Suprapubic skin (tissue), 4 donors: ENCODE measurements at places on chromosomes 4 and X. TPM values are rescaled to one million over a fixed set of nuclear protein-coding genes. Genes with fewer than 3 reads are reported as not detected.

LUZP4 gene
- not detected for total RNA-seq

NAP1L3 gene
- total RNA-seq: 1.7 TPM

PRRG3 gene
- total RNA-seq: 1.1 TPM

GPR119 gene
- not detected for total RNA-seq

TMPRSS11D gene
- not detected for total RNA-seq

PDGFRA gene
- total RNA-seq: 16.6 TPM

TCEAL1 gene
- 58.7 TPM for total RNA-seq

PRKG2 gene
- total RNA-seq: 2.5 TPM

FAAH2 gene
- 27.3 TPM for total RNA-seq

CXCL1 gene
- 1.7 TPM for total RNA-seq

RNF212 gene
- 3.3 TPM for total RNA-seq

GLRA3 gene
- total RNA-seq: not detected

AMER1 gene
- 8.0 TPM for total RNA-seq

DNA sequence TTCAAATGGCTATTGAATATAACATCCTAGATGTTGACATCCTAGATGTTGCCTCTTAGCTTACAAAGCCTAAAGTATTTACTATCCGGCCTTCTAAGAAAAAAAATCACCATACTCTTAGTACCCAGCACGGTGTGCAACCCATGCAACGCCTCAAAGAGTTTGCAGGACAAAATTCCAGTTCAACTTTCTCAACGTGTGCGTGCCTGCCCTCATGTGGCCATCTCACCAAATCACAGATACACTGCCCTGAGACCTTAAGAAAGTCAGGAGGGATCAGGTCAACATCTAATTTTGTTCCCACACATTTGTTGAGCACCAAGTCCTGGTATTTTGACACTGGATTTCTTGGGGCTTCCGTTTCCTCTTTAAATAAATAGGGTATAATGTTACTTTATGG lies 68.3 kb downstream of the CRMP1 start:
- H3K4me1 ChIP-seq: peaks cover 7% of the 10 kb centered on the region
- H3K4me3 ChIP-seq: no peak overlapping the region
- H3K27me3 ChIP-seq: no peaks in the 10 kb centered on the region

DNA sequence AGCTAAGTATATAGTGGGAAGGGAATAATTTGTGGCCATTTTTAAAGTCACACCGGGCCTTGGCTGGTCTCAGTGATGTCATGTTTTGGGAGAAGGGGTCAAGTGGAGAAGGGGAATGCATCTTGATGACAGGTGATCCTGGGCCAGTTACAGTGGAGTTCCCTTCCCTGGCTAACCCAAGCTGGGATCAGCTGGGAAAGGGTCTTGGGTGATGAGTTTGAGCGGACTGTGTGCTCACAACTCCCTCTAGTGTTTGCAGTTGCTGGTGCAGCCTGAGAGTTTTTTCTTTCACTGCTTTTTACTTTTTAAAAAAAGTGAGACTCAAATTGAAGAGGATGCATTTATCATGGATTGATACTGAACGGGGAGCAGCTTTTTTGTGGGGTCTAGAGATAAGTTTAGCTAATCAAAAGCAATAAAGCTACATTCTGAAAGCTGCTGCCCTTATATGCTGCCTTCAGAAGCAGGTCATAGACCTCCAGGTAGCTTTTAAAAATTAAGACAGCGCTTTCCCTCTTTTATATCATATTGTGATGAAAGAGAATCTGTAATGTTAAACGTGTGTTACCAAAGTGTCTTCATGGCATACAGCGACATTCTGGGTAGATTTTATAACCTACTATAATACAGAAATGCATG lies 164.7 kb downstream of the DCLK2 start:
- H3K4me3 ChIP-seq: no peak overlapping the region
- no peak for DNase-seq
- H3K36me3 ChIP-seq: no peaks in the 10 kb centered on the region
- no peaks in the 10 kb centered on the region for H3K4me1 ChIP-seq
- no peak overlapping the region for H3K27ac ChIP-seq
- no peaks in the 10 kb centered on the region for H3K27me3 ChIP-seq

DNA sequence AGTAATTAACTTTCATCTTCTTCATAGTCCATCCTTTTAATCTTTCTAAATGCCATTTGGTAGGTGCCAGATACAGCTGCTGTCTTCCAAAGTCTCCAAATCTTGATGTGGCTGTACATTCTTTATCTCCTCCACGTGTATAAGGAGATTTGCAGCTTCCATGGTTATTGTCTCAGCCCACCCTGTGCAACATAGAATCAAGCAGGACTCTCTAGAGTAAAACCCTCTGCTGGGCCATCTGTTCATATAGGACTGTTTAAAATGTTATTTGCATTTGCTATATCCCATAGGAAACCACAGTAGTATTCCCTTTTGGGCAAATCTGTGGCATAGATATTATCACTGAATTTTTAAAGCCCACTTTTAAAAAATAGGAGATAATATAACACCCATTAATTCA lies 527.2 kb upstream of the EPHA5 start:
- H3K36me3 ChIP-seq: no peaks in the 10 kb centered on the region
- no peak overlapping the region for H3K4me3 ChIP-seq
- no peak overlapping the region for H3K27ac ChIP-seq
- no peaks in the 10 kb centered on the region for H3K27me3 ChIP-seq

DNA sequence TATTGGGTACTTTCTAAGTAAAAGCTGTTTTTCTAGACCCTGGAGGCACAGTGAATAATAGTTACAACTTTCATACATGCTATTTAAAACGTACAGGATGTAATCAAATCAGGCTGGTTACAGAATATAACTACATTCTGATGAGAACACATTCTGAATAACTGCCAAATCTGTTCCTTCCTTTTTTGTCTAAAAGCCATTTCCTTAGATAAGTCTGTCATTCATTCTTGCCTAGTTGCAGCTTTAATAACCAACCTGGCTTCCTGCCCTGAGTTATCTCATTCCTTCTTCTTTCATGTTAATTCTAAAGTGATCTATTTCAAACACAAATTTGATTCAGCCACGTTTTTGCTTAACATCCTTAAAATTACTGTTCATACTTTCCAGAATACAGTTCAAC lies 189.7 kb upstream of the ITM2A start:
- DNase-seq: no peak
- no peaks in the 10 kb centered on the region for H3K27me3 ChIP-seq
- H3K4me1 ChIP-seq: no peaks in the 10 kb centered on the region

- no peaks in the 10 kb centered on the region for H3K36me3 ChIP-seq
- no peaks in the 10 kb centered on the region for H3K27me3 ChIP-seq
- H3K27ac ChIP-seq: no peak overlapping the region
- H3K4me1 ChIP-seq: no peaks in the 10 kb centered on the region
Observed at GRCh38 chrX:153381684-153382532, 19.2 kb downstream of the PNMA6E start.

- peaks cover 20% of the 10 kb centered on the region for H3K4me1 ChIP-seq
- no peak overlapping the region for H3K4me3 ChIP-seq
- peaks cover 40% of the 10 kb centered on the region for H3K27me3 ChIP-seq
- no peaks in the 10 kb centered on the region for H3K36me3 ChIP-seq
Observed at GRCh38 chrX:100404851-100405250, 5.2 kb downstream of the PCDH19 start.

DNA sequence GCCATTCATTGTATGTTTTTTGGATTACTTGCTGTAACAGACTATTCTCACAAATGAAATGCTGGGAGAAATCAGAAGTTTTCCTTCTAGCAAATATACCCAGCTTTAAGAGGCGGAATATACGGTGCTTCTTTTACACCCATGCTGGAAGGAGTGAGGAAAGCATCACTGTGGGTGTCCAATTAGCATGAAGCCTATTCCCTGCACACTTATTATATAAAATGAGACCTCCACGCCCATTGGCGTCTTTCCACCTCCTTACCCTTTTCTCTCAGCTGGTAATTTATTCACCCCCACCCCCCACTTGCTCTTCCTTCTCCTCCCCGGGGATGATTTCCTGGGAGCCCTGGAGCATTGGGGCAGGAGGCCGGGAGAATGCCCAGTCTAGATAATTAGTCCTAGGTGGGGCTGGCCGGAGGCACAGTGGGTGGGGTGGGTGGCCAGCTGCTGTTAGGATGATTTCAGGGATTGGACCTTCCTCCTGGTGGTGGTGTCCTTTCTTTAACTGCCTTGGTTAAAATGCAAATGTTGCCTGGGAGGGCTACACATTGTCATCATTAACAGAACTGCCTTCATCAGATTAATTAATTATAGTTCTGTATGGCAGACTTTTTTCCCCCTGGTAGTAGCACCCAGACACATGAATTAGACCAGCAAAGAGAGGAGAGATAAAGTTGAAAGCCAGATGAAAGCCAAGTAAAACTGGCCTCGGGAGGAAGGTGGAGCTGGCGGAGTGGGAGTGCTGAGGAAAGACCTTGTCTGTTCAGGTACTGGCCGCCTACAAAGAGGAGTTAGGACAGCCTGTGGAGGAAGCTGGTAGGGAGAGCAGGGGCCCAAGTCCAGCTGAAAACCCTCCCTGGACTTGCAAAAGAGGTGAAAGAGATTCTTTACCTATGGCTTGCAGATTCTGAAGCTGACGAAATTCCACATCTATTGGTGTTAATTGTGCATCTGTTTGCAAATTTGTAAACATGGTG lies 11.4 kb downstream of the SHROOM2 start:
- no peak overlapping the region for H3K4me3 ChIP-seq
- H3K4me1 ChIP-seq: no peaks in the 10 kb centered on the region
- no peak for DNase-seq
- no peaks in the 10 kb centered on the region for H3K27me3 ChIP-seq
- no peaks in the 10 kb centered on the region for H3K36me3 ChIP-seq
- no peak overlapping the region for H3K27ac ChIP-seq

- H3K27me3 ChIP-seq: no peaks in the 10 kb centered on the region
- no peak within 1 kb of the TSS for H3K4me3 ChIP-seq
- no peaks in the 10 kb centered on the region for H3K36me3 ChIP-seq
- no peaks in the 10 kb centered on the region for H3K4me1 ChIP-seq
Observed at GRCh38 chr4:164876700-164877324, at the start of gene APELA. Gene APELA (plus strand): TSS chr4:164877178. CDS start chr4:164877332, 154 bp downstream.

- no peak overlapping the region for H3K4me3 ChIP-seq
- DNase-seq: no peak
- H3K36me3 ChIP-seq: no peaks in the 10 kb centered on the region
- H3K27ac ChIP-seq: no peak overlapping the region
Observed at GRCh38 chr4:112765317-112765974, 128.5 kb downstream of the LARP7 start.

GRCh38 chr4:130233377-130234047 lies 1137.6 kb downstream of the C4orf33 start:
- H3K4me3 ChIP-seq: no peak overlapping the region
- H3K27me3 ChIP-seq: no peaks in the 10 kb centered on the region
- no peaks in the 10 kb centered on the region for H3K4me1 ChIP-seq
- no peak for DNase-seq

DNA sequence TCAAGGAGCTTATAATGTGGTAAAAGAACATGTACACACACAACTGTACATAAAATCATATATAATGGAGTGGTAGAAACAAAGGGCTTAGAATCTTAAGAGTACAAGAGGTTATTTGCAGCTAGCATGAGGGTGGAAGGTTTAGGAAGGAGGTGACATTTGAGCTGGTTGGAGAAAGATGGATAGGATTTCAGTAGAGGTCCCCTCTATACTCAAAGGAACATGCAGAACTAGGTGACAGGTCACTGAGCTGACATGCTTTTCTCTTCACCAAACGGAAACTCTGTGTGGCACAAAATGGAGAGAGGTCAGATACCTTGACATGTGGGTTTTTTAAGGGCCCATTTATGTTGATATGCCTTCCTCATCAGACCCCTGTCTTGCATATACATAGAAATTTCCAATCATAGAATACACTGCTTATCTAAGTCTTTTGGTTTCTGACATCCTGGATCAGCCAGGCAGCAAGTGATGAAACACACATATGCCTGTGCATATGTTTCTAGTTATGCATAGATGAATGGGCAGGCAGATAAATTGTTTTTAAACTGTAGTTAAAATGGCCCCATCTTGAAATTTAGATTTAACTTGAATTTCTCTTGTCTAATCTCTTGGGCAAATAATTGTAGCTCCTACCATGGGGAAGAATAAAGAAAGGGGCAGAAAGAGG lies 29.3 kb downstream of the CLCN5 start:
- no peaks in the 10 kb centered on the region for H3K4me1 ChIP-seq
- no peaks in the 10 kb centered on the region for H3K27me3 ChIP-seq
- no peak overlapping the region for H3K4me3 ChIP-seq
- no peak for DNase-seq

GRCh38 chr4:117793845-117794480 lies 240.3 kb upstream of the NDST3 start:
- H3K4me1 ChIP-seq: no peaks in the 10 kb centered on the region
- no peak for DNase-seq
- H3K27me3 ChIP-seq: no peaks in the 10 kb centered on the region
- no peak overlapping the region for H3K4me3 ChIP-seq
- H3K27ac ChIP-seq: no peak overlapping the region
- H3K36me3 ChIP-seq: no peaks in the 10 kb centered on the region

DNA sequence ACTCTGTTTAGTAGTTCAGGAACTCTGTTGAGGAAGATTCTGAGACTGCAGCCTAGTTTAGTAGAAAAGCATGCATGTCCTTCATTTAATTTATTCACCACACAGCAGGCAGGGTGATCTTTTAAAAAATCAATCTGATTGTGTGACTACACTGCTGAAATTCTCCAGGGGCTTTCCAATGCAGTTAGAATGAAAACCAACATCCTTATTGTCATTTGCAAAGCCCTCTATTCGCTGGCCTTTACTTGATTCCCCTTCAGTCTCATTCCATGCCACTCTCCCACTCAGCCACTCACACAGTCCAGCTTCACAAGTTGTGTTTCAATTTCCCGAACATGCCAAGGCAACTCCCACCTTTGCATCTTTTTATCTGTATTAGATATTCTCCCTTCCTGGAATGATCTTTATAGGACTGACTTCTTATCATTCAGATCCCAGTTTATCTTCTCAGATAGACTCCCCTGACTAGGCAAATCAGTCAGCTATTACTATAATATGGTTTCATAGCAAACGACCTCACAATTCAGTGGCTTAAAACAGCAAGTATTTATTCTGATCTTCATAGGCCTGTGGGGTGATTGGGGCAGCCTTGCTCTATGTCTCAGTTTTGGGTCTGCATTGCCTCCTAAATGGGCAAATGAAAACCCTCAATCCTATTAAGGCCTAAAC lies 21.3 kb upstream of the FTHL17 start:
- no peak overlapping the region for H3K27ac ChIP-seq
- H3K4me1 ChIP-seq: no peaks in the 10 kb centered on the region
- DNase-seq: no peak
- no peak overlapping the region for H3K4me3 ChIP-seq
- H3K36me3 ChIP-seq: no peaks in the 10 kb centered on the region
- no peaks in the 10 kb centered on the region for H3K27me3 ChIP-seq

- no peaks in the 10 kb centered on the region for H3K4me1 ChIP-seq
- H3K27me3 ChIP-seq: no peaks in the 10 kb centered on the region
- DNase-seq: no peak
- no peak overlapping the region for H3K27ac ChIP-seq
- no peak overlapping the region for H3K4me3 ChIP-seq
- H3K36me3 ChIP-seq: no peaks in the 10 kb centered on the region
Observed at GRCh38 chrX:65241059-65241721, 264.9 kb upstream of the ZC4H2 start.

DNA sequence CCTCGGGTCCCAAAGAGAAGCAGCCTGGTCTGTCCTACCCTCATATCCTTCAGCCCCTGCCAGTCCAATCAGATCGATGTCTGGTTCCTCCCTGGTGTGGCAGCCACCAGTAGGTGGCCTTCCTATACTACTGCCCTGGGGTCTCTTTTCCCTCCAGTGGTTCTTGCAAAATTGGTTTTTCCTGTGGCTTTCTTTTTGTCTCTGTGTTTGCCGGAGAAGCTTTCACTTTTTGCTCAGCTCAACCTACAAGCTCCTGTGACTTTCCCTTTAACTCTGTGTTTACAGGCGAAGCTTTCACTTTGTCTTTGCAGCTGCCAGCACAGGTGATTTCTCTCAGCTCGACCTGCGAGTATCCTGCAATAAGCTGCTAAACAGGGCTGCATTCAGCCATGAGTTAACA lies 46.8 kb downstream of the UGT2A3 start:
- DNase-seq: no peak
- no peaks in the 10 kb centered on the region for H3K27me3 ChIP-seq
- no peaks in the 10 kb centered on the region for H3K36me3 ChIP-seq
- peak overlapping the region; percentile 28 for H3K27ac ChIP-seq
